Renal cortical epithelial cell (primary cell): ENCODE measurements at places on chromosomes 1 and 21. TPM values are rescaled to one million over a fixed set of nuclear protein-coding genes. Genes with fewer than 3 reads are reported as not detected.

The PTPRF gene
- 128 and 259 TPM in 2 replicates for total RNA-seq

DNA sequence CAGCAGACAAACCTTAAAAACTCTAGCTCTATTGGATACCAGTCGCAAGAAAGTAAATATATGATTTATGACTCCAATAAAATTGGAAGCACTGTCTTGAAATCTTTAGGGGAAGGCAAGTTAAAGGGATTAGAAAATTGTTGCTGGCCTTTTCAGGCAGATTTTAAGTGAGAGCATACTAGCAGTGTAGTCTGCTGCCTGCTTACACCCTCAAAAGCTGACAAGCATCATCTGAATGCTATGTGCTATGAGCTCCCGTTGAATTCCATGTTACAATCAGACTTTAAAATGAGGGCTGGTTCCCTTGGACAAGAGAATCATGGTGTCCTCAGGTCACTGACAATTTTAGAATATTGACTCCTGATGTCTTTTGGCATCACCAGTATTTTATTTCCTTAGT, 271.1 kb upstream of the C1orf105 start:
- DNase-seq, result no peak

DNA sequence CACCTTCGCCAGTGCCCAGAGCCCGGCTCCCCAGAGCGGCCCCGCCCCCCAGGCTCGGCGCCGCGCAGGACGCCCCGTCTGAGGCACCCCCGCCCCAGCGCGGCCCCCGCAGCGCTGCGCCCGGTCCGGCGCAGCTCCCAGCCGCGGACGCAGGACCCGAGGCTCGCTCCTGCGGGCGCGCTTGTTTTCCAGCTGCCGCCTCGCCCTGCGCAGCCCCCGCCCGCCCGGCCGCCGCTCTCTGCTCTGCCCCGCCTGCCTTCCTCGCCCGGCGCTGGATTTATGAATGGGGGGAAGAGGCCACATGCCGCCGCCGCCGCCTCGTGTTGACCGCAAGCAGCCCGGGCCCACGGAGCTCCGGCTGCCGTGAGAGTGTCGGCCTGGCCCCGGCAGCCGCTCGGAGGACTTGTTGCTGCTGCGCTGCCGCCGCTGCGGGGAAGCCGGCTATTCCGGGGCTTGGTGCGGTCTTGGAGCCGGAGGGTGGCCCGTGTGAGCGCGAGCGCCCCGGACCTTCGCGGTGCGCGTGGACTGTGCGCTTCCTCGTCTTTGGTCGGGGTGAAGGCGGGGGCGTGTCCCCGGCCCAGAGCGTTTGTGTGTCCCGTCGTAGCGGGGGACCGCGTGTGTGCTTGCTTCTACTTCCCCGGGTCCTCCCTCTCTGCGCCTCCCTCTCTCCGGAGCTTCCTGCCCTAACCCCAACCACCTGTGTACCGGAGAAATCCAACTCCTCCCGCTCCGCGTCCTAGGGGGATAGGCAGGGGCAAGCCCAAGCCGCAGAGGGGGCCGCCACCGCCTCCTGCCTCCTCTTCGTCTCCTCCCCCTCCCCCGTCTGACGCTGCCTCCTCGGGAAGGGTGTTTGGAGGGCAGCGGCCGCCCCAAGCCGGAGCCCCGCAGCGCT, 736 bp downstream of the KCNC4 start:
- no peak for DNase-seq

- DNase-seq, result no peak
Observed at GRCh38 chr1:213333121-213333520, 282.1 kb downstream of the RPS6KC1 start.
